ENCODE measurements at places on chromosomes 5 and 9. TPM values are rescaled to one million over a fixed set of nuclear protein-coding genes. Genes with fewer than 3 reads are reported as not detected.

The PPIC gene
- total RNA-seq: not detected

The SPINK7 gene
- total RNA-seq: not detected

The NR2F1 gene
- total RNA-seq: 3.0 TPM

GRCh38 chr9:36847781-36848673 lies 186.0 kb downstream of the PAX5 start:
- DNase-seq: no peak
- no peak overlapping the region for H3K27ac ChIP-seq
- no peaks in the 10 kb centered on the region for H3K36me3 ChIP-seq
- no peaks in the 10 kb centered on the region for H3K4me1 ChIP-seq
- H3K27me3 ChIP-seq: no peaks in the 10 kb centered on the region

DNA sequence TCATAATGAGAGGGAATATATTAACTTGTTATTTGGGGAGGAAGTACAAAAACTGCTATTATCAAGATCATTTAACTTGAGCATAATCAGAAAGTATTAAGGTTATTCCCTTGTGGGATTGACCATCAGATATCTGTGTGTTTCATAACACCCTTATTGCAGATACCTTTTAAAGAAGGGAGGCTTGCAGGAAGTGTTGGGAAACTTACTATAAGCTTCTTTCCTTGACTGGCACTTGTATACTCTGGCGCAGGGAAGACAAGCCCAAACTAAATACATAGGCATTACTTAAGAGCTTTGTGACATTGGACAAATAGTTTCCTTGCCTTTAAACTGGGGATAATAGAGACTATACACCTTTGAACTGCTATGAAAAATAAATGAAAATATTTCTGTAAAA lies 50.9 kb downstream of the PIK3R1 start:
- no peaks in the 10 kb centered on the region for H3K36me3 ChIP-seq
- peaks cover 62% of the 10 kb centered on the region for H3K4me1 ChIP-seq
- peak overlapping the region; percentile 72 for H3K27ac ChIP-seq
- peak; percentile 67 for DNase-seq

The KCNN2 gene
- total RNA-seq: 0.17 TPM

- H3K27ac ChIP-seq: peak overlapping the region; percentile 10
- H3K36me3 ChIP-seq: no peaks in the 10 kb centered on the region
- DNase-seq: peak; percentile 48
- no peaks in the 10 kb centered on the region for H3K27me3 ChIP-seq
- no peaks in the 10 kb centered on the region for H3K4me1 ChIP-seq
These were observed 35.4 kb downstream of the RIGI start for GRCh38 chr9:32490601-32491000.

DNA sequence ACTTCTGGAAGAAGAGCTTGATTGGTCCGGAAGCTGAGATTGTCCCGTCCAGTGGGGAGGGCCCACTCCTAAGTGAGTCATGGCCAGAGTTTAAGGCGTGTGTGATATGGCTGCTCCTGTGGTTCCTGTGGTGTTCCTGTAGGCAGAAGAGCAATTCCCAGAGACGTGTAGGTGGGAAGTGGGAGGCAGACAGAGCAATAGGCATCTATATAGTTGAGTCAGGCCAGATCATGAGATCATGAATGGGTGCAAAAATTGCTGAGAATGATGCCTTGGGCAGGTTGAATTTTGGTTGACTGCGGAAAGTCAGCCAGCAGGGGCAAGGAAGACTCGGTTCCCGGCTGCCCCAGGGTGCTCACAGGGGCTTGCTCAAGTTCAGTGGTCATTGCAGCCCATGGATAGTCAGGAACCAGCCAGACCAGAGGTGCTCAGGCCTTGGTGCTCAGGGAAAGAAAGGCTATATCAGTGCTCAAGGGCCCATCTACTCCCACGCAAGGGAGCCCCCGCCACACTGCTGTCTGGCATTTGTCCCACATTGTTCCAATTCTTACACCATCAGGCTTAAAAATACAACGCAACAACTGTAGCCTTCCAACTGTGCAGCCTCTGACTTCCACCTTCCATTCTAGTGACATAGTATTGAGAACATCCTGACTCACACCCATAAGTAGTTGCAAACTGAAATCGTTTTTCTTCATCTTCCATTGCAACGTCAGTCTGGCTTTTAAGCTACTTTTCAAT lies 21.0 kb upstream of the GSN start:
- H3K36me3 ChIP-seq: no peaks in the 10 kb centered on the region
- no peaks in the 10 kb centered on the region for H3K4me1 ChIP-seq
- H3K27me3 ChIP-seq: no peaks in the 10 kb centered on the region
- H3K4me3 ChIP-seq: no peak overlapping the region

The MCC gene
- 0.60 TPM for total RNA-seq

- DNase-seq: no peak
- peaks cover 8% of the 10 kb centered on the region for H3K4me1 ChIP-seq
- H3K27me3 ChIP-seq: no peaks in the 10 kb centered on the region
- no peak overlapping the region for H3K27ac ChIP-seq
- H3K36me3 ChIP-seq: peaks cover 76% of the 10 kb centered on the region
These were observed 96.8 kb upstream of the CTSL start for GRCh38 chr9:87629104-87629503.

GRCh38 chr9:114454652-114455051 lies 50.6 kb downstream of the WHRN start:
- no peak overlapping the region for H3K4me3 ChIP-seq
- H3K36me3 ChIP-seq: no peaks in the 10 kb centered on the region
- no peak for DNase-seq
- H3K4me1 ChIP-seq: no peaks in the 10 kb centered on the region
- no peaks in the 10 kb centered on the region for H3K27me3 ChIP-seq
- no peak overlapping the region for H3K27ac ChIP-seq

The BASP1 gene
- total RNA-seq: 394 TPM

- DNase-seq: no peak
- no peak overlapping the region for H3K4me3 ChIP-seq
- no peak overlapping the region for H3K27ac ChIP-seq
- H3K4me1 ChIP-seq: peaks cover 11% of the 10 kb centered on the region
These were observed 28.3 kb upstream of the PRRC2B start for GRCh38 chr9:131365546-131365945.

GRCh38 chr9:134858051-134858841 lies 22.4 kb upstream of the FCN2 start:
- DNase-seq: peak; percentile 8
- no peak overlapping the region for H3K27ac ChIP-seq

The FAM193B gene
- 43.8 TPM for total RNA-seq

DNA sequence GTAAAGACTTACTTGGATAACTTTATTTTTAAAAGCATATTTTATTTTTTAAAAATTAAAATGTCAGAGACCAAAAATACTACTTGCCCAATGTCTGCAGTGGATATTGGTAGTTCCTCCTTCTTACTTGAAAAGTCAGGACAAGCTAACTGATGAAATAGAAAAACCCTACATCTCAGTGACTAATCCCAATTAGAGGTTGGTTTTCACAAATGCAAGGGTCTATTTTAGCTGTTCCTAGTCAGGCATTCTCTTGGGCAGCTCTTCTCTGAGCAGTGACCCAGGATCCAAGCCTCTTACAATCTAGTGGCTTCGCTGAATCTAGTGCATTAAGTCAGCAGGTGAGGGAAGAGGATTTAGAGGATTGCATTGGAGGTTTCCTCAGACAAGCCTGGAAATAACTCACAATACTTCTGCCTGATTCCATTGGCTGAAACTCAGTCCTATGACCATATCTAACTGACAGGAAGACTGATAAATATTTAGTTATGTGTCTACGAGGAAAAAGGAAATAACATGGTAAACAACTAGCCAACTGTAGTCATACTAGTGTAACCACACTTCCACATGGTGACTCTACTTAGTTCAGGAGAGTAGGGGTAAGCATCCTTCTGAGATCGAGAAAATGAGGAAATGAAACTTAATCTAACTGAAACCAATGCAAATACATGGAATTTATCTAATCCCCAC lies 34.2 kb upstream of the MIER3 start:
- no peak overlapping the region for H3K4me3 ChIP-seq
- no peak for DNase-seq
- H3K27me3 ChIP-seq: no peaks in the 10 kb centered on the region
- no peak overlapping the region for H3K27ac ChIP-seq
- H3K36me3 ChIP-seq: no peaks in the 10 kb centered on the region
- no peaks in the 10 kb centered on the region for H3K4me1 ChIP-seq

GRCh38 chr9:136939996-136940525 lies 4.5 kb downstream of the FBXW5 start:
- no peaks in the 10 kb centered on the region for H3K4me1 ChIP-seq
- no peaks in the 10 kb centered on the region for H3K27me3 ChIP-seq
- no peak overlapping the region for H3K27ac ChIP-seq
- DNase-seq: no peak
- no peak overlapping the region for H3K4me3 ChIP-seq
- H3K36me3 ChIP-seq: peaks cover 33% of the 10 kb centered on the region

- H3K4me1 ChIP-seq: no peaks in the 10 kb centered on the region
- H3K27me3 ChIP-seq: no peaks in the 10 kb centered on the region
- no peaks in the 10 kb centered on the region for H3K36me3 ChIP-seq
- no peak for DNase-seq
These were observed 49.2 kb upstream of the PPP1R2B start for GRCh38 chr5:156800929-156801328.

DNA sequence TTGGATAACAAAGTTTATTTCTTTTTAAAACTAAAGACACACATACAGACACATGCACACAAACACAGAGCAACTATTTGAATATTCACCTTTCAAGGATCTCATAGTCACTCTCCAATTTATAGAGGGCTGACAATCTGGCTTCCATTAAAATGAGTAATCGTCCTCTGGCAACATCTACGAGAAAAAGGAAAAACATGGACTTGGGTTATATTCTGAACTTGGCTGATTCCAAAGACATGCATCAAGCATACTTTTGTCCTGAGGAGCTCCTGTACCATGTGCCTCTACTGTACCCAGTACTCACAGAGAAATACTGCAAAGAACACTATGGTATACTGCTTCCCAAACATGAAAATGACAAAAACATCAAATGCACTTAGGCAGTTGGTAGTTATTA lies 15.4 kb downstream of the IARS1 start:
- H3K4me1 ChIP-seq: no peaks in the 10 kb centered on the region
- H3K4me3 ChIP-seq: no peak overlapping the region
- no peak overlapping the region for H3K27ac ChIP-seq
- DNase-seq: no peak
- H3K36me3 ChIP-seq: peaks cover 100% of the 10 kb centered on the region

DNA sequence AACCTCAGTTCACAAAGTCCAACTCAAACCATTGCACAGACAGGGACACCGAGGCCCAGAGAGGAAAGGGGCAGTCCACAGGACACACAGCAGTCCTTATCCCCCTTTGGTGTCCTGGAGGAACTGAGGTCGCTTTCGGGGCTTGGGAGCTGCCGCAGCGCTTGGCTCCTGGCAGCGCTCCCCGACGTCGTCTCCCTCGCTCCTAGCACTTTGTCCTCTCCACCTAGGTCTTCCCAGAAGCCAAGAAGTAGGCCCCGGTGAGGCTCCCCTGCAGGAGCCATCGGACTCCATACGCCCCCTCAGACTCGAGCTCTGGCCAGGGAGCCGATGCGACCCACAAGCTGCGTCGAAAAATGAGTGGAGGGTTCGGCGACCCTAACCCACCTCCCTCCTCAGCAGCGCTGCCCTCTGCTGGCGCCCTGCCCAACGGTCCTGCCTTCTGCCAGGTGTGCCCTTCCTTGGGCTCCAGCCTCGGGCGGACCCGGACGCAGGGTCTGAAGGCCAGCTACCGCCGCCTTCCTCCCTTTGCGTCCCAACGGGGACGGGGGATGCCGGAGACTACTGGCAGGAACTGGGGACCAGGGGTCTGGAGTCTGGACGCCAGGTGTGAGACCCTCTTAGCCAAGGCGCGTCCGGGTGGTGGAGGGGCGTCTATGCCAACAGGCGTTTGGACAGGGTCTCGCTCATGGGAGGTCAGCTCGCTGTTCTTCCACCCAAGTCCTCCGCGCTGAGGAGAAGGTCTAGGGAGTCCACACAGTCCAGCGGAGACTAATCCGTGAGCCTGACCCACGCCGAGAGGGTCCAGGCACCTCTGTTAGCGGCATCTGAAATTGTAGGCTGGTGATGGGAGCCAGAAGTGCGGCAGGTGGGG lies 2.1 kb upstream of the PRDM12 start:
- peaks cover 31% of the 10 kb centered on the region for H3K4me1 ChIP-seq
- H3K27ac ChIP-seq: no peak overlapping the region
- no peaks in the 10 kb centered on the region for H3K36me3 ChIP-seq
- peaks cover 99% of the 10 kb centered on the region for H3K27me3 ChIP-seq
- no peak for DNase-seq

- H3K27ac ChIP-seq: peak overlapping the region; percentile 15
- H3K36me3 ChIP-seq: no peaks in the 10 kb centered on the region
- no peaks in the 10 kb centered on the region for H3K27me3 ChIP-seq
- DNase-seq: no peak
- peaks cover 23% of the 10 kb centered on the region for H3K4me1 ChIP-seq
These were observed 141.8 kb downstream of the C9orf50 start for GRCh38 chr9:129478961-129479630.

- no peak for DNase-seq
- no peak overlapping the region for H3K4me3 ChIP-seq
- H3K27ac ChIP-seq: no peak overlapping the region
These were observed 111.6 kb downstream of the ZNF608 start for GRCh38 chr5:124634741-124635323.

DNA sequence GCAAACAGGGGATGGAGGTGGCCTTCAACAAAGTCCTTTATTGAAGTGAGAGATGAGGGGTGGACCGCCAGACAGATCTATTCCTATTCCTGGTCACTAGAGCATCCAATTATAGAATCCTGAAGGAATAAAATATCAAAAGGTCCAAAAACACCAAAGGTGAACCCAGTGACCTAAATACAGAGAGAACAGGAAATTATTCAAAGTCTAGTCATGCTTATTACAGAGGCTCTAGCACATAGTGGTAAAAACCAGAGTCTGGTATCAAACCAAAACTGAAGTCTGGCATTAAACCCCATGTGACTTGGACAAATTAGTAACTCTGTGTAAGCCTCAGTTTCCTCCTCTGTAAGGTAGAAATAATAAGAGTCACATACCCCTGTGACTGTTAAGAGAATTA lies 100.5 kb upstream of the SNX2 start:
- no peak overlapping the region for H3K27ac ChIP-seq
- DNase-seq: no peak
- no peaks in the 10 kb centered on the region for H3K36me3 ChIP-seq
- no peaks in the 10 kb centered on the region for H3K4me1 ChIP-seq
- H3K27me3 ChIP-seq: peaks cover 14% of the 10 kb centered on the region

DNA sequence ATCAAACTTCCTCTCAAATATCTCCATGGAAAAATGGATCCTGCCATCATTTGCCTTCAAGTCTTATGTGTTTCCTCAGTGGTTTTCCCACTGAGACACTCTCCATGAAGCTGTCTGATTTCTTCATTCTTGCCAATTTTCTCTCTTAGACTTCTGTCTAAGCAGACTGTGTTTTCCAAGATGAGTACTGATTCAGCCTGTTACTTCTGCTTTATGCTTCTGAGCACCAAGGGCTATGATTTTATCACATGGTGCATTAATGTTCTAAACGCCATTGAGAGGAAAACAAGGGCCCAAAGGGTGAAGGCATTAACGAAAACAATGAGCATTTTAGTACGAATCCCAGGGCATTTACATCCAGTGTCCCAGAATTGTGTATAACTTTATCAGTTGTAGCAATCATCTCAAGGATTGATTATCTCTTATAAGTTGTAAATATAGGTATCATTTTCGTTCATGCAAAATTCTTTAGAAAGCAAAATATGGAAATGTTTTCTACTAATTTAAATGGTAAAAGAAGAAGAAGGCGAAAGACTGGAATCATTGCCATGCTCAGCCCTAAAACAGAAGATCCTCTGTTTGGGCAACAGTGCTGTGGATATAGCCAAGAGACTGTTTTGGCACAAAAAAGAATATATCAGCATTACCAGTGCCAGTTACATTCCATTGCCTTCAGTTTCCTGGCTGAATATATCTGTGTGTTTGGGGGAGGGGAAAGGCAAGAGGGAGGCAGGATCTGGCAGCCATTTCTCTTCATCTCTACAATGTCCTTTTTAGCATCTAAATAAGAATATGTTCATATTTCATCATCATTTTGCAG lies 537.6 kb downstream of the ANXA1 start:
- no peaks in the 10 kb centered on the region for H3K27me3 ChIP-seq
- DNase-seq: no peak
- H3K4me3 ChIP-seq: no peak overlapping the region
- H3K27ac ChIP-seq: no peak overlapping the region
- H3K4me1 ChIP-seq: no peaks in the 10 kb centered on the region

The ANXA2R gene
- 1.4 TPM for total RNA-seq
